Endodermal cell (in vitro differentiated cells): ENCODE measurements at places on chromosomes 3 and 15.

DNA sequence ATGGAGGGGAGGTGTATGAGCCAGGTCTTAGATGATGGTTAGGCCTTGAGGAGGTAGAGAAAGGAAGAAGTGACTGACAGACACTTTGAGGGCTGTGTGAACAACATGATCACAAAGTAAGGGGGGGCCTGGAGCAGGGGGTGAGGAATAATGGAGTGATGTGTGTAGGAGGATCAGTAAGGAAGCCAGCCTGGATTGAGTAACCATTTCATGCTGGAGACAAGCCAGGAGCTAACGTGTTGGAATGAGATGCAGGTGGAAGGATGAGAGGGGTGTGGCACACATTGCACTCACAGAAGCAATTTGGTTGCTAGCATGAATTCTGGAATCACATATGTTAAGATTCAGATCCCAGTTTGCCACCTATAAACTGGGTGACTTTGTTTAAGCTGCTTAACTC, 65.5 kb downstream of the BBX start:
- no peaks in the 10 kb centered on the region for H3K36me3 ChIP-seq
- H3K4me3 ChIP-seq, result no peak overlapping the region
- no peaks in the 10 kb centered on the region for H3K4me1 ChIP-seq
- no peak overlapping the region for H3K27ac ChIP-seq

- no peaks in the 10 kb centered on the region for H3K4me1 ChIP-seq
- no peaks in the 10 kb centered on the region for H3K36me3 ChIP-seq
- DNase-seq, result no peak
- no peak overlapping the region for H3K4me3 ChIP-seq
Observed at GRCh38 chr15:52162260-52162659, 28.9 kb downstream of the GNB5 start.

DNA sequence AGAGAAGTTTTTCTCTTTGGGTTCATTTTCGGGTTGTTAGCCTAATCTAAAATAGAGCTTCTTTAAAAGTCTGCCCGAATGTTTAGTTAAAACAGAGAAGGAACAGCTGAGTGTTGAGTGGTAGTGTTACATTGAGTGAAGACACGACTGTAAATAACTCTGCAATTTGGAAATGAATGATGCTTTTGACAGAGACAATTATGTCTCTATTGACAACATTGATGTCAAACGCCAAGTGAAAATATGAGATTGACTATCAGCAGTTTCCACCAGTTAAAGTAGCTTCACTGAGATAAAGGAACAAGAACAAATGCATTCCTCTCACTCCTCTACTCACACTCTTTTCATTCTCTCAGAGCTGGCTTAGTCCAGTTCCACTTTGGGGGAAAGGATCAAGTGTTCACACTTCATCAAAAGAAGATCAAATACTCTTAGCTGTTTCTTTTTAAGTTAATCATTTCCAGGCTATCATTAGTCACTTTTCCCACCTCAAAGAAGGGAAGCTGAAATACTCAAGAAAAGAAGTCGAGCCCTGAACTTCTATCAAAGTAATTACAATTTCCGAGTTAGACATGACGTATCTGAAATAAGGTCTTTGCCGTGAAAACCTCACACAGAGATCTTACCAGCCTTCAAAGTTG, 399.1 kb upstream of the DPH6 start:
- H3K4me1 ChIP-seq, result no peaks in the 10 kb centered on the region
- H3K27ac ChIP-seq, result no peak overlapping the region
- no peaks in the 10 kb centered on the region for H3K36me3 ChIP-seq
- DNase-seq, result no peak
- H3K4me3 ChIP-seq, result no peak overlapping the region

GRCh38 chr15:100468285-100468684, 60.5 kb downstream of the CERS3 start:
- no peaks in the 10 kb centered on the region for H3K4me1 ChIP-seq
- no peak overlapping the region for H3K27ac ChIP-seq
- H3K27me3 ChIP-seq, result no peaks in the 10 kb centered on the region
- no peaks in the 10 kb centered on the region for H3K36me3 ChIP-seq
- no peak for DNase-seq

- H3K27ac ChIP-seq, result no peak overlapping the region
- H3K36me3 ChIP-seq, result peaks cover 6% of the 10 kb centered on the region
- H3K27me3 ChIP-seq, result no peaks in the 10 kb centered on the region
- H3K4me1 ChIP-seq, result peaks cover 35% of the 10 kb centered on the region
- no peak for DNase-seq
Observed at GRCh38 chr3:129442486-129442885, 2.5 kb downstream of the IFT122 start.

DNA sequence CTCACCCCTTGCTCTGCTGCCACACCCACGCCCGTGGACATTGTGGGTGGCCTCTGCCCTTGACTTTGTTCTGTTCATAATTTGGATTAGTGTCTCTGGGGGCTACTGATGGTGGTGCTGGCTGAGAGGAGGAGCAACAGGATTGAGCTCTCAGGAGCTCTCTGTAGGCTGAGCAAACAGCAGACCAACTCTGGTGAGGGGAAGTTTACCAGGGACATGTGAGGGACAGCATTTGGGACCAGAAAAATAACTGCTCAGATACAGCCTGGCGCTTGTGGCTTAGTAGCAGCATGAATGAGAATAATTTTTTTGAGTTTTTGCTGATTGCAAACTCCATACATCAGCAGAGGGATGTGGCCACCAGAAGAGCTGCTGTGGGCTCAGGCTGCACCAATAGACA, 14.8 kb downstream of the PPCDC start:
- peaks cover 9% of the 10 kb centered on the region for H3K4me1 ChIP-seq
- DNase-seq, result no peak
- H3K36me3 ChIP-seq, result peaks cover 6% of the 10 kb centered on the region
- H3K4me3 ChIP-seq, result no peak overlapping the region
- no peaks in the 10 kb centered on the region for H3K27me3 ChIP-seq

GRCh38 chr3:169465417-169465816, 198.1 kb downstream of the MECOM start:
- no peaks in the 10 kb centered on the region for H3K36me3 ChIP-seq
- no peak overlapping the region for H3K4me3 ChIP-seq
- H3K27me3 ChIP-seq, result peaks cover 46% of the 10 kb centered on the region
- no peak for DNase-seq
- H3K4me1 ChIP-seq, result no peaks in the 10 kb centered on the region

DNA sequence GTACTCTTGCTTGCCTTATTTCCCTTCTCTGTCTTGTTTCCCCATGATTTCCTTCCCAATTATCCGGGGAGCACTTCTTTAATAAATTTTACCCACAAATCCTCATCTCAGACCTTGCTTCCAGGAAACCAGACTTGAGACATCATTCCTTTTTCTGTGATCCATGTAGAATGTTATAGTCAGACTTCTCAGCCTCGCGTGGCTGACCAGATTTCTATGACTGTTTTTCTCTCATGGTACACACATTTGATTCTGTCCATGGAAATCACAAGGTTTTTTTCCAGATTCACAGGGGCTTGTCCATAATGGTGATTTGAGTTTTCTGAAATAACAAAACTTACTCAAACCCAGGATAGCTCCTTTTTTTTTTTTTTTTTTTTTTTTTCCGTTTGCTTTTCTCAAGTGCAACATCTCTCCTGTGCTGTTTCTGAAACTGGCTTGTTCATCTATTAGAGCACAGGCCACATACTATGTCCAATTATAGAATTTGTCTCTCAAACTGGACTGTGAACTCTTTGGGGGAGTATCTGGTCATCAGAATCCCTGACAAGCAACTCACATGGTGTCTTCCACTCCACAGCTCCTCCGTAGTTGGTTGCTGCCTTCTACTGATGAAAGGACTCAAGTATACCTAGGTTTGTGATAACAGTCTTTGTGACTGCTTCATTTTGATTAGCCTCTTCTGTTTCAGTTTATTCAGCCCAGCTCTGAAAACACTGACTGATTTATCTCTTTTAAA, 50.8 kb downstream of the RBMS3 start:
- H3K4me3 ChIP-seq, result no peak overlapping the region
- no peak overlapping the region for H3K27ac ChIP-seq
- no peaks in the 10 kb centered on the region for H3K36me3 ChIP-seq
- H3K27me3 ChIP-seq, result no peaks in the 10 kb centered on the region
- DNase-seq, result no peak
- H3K4me1 ChIP-seq, result peaks cover 3% of the 10 kb centered on the region

- H3K36me3 ChIP-seq, result no peaks in the 10 kb centered on the region
- H3K4me3 ChIP-seq, result no peak overlapping the region
- no peaks in the 10 kb centered on the region for H3K27me3 ChIP-seq
- peak; percentile 48 for DNase-seq
- no peaks in the 10 kb centered on the region for H3K4me1 ChIP-seq
Observed at GRCh38 chr3:169618894-169619792, 44.4 kb downstream of the MECOM start.

- H3K36me3 ChIP-seq, result peaks cover 5% of the 10 kb centered on the region
- DNase-seq, result peak; percentile 90
- peak overlapping the region; percentile 89 for H3K4me3 ChIP-seq
- peaks cover 24% of the 10 kb centered on the region for H3K4me1 ChIP-seq
- no peaks in the 10 kb centered on the region for H3K27me3 ChIP-seq
- no peak overlapping the region for H3K27ac ChIP-seq
Observed at GRCh38 chr15:75200765-75201615, 692 bp upstream of the C15orf39 start.

DNA sequence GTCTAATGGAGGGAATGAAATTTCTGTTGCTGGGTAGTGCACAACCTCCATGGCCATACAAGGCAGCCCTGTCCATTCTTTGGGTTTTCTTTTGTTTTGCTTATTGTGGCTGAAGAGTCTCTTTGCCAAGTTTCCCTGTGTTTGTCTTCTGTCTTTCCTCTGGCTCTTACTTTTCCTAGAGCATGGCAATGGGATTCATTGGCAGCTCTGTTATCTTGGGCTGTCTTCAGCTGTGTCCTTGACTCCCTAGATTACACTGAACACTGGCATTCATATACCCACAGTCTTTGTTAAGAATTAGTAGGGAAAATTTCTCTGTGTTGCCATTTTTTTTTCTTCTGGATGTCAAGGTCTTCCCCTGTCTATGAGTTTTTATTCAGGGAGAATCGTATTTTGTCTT, 16.1 kb upstream of the DCBLD2 start:
- H3K27me3 ChIP-seq, result no peaks in the 10 kb centered on the region
- no peaks in the 10 kb centered on the region for H3K36me3 ChIP-seq
- no peaks in the 10 kb centered on the region for H3K4me1 ChIP-seq
- H3K4me3 ChIP-seq, result no peak overlapping the region
- DNase-seq, result no peak

- H3K4me1 ChIP-seq, result no peaks in the 10 kb centered on the region
- no peak overlapping the region for H3K27ac ChIP-seq
- H3K27me3 ChIP-seq, result no peaks in the 10 kb centered on the region
- DNase-seq, result no peak
Observed at GRCh38 chr15:37856109-37856508, 78.3 kb upstream of the TMCO5A start.

- peaks cover 11% of the 10 kb centered on the region for H3K27me3 ChIP-seq
- peak overlapping the region; percentile 40 for H3K27ac ChIP-seq
- H3K36me3 ChIP-seq, result no peaks in the 10 kb centered on the region
- DNase-seq, result peak; percentile 83
Observed at GRCh38 chr15:69825941-69826818, 271.5 kb downstream of the TLE3 start.

DNA sequence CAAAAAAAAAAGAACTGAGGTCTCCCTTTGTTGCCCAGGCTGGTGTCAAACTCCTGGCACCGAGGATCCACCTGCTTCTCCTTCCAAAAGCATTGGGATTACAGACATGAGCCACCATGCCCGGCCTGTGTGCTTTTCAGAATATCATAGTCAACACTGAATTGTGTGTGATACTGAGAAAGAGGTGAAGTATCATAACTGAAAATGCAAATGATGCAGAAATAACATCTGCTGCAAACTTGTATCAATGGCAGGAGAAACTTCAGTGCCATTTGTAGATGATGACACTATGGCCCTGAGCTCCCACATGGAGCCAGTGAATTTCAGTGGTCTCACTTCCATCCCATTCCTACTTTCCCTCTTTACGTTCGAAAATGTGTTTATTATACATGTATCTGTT, 21.9 kb downstream of the IL12A start:
- H3K36me3 ChIP-seq, result no peaks in the 10 kb centered on the region
- no peak overlapping the region for H3K4me3 ChIP-seq
- no peak for DNase-seq
- no peaks in the 10 kb centered on the region for H3K4me1 ChIP-seq

- H3K4me1 ChIP-seq, result no peaks in the 10 kb centered on the region
- peaks cover 73% of the 10 kb centered on the region for H3K27me3 ChIP-seq
- H3K36me3 ChIP-seq, result no peaks in the 10 kb centered on the region
- no peak for DNase-seq
- no peak overlapping the region for H3K27ac ChIP-seq
- no peak overlapping the region for H3K4me3 ChIP-seq
Observed at GRCh38 chr15:88703533-88703932, 64.7 kb downstream of the ISG20 start.

- no peaks in the 10 kb centered on the region for H3K36me3 ChIP-seq
- DNase-seq, result no peak
- peaks cover 22% of the 10 kb centered on the region for H3K4me1 ChIP-seq
Observed at GRCh38 chr15:36880913-36881460, 219.4 kb downstream of the MEIS2 start.

DNA sequence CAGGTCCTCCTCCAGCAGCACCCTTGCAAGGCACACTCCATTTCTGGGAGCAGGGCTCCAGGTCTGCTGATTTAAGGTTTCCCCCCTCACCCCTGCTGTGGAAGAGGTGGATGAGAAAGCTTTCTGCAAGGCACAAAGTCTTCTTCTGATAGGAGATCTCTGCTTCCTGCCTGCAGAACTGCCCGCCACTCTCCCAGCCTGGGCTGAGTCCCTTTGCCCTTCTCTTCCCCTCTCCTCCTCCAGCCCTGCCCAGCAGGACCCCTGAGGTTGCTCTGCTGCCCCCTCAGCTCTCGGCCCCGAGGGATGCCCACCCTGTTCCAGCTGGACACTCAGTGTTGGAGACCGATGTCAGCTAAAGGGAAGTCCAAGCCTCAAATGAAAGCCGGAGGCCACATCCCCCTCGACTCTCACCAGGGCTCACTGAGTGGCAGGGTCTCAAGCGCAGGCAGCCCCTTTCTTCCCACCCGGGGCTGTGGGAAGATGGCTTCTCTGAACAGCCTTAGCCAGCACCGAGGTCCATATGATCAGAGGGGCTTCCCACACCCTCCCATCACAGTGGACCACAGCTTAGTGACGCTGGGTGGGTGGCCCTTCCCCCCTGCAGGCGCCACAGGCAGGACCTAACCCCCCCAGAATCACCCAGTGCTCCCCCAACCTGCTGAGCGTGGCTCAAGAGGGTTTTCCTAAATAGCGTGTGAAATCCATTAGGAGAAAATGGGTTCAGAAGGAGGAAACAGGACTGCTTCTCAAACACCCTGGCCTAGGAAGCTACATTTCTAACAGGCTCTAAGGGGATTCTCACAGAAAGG, 4.0 kb downstream of the ATP10A start:
- H3K27ac ChIP-seq, result no peak overlapping the region
- H3K4me1 ChIP-seq, result no peaks in the 10 kb centered on the region
- peaks cover 46% of the 10 kb centered on the region for H3K27me3 ChIP-seq

- no peak overlapping the region for H3K27ac ChIP-seq
- no peak for DNase-seq
Observed at GRCh38 chr15:71160976-71161375, 45.7 kb downstream of the THSD4 start.
